Mucosa of gallbladder (tissue), 1 donor: ENCODE measurements at places on chromosomes 6 and 20.
A peak's percentile ranks its signal among the peaks of the same experiment; 100 is the strongest.

DNA sequence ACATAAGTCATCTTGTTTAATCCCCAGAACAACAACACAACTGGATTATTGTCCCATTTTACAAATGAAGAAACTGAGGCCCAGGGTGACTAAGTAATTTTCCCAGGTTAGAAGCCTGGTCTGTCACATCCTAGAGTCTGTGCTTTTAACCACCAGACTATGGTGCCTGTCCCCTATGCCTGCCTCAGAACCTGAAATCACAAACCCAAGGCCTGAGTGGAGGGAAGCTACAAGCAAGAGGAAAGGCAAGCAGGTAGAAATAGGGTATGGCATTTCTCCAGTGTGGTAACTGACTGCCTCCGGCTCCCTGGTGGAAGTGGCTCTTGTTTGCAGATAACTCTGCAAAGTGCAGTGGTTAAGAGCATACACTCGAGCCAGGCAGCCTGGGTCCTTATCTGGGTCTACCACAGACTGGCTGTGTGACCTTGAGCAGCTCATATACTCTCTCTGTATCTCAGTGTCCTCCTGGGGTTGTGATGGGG lies 2.5 kb downstream of the TMEM63B start:
- no peak for DNase-seq

- DNase-seq = no peak
These were observed 346 bp upstream of the SLC44A4 start for GRCh38 chr6:31879143-31879542.

GRCh38 chr20:9409352-9409751 lies 105.0 kb upstream of the LAMP5 start:
- no peak for DNase-seq

DNA sequence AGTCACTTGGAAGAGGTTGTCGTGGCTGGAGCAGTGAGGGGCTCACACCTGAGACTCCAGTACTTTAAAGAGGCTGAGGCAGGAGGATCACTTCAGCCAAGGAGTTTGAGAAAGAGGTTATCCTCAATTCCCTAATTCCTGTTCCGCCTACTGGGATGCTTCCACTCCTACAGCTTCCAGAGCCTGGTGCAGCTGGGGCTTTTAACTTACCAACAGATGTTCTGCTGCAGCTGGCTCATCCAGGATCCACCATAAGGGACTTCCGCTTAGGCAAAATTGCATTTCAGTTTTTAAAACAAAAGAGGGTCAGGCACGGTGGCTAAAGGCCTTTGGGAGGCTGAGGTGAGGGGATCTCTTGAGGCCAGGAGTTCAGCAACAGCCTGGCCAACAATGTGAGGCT lies 59.1 kb upstream of the CDYL start:
- DNase-seq = no peak

- DNase-seq = no peak
These were observed 105.9 kb upstream of the MAP7 start for GRCh38 chr6:136656121-136656520.

DNA sequence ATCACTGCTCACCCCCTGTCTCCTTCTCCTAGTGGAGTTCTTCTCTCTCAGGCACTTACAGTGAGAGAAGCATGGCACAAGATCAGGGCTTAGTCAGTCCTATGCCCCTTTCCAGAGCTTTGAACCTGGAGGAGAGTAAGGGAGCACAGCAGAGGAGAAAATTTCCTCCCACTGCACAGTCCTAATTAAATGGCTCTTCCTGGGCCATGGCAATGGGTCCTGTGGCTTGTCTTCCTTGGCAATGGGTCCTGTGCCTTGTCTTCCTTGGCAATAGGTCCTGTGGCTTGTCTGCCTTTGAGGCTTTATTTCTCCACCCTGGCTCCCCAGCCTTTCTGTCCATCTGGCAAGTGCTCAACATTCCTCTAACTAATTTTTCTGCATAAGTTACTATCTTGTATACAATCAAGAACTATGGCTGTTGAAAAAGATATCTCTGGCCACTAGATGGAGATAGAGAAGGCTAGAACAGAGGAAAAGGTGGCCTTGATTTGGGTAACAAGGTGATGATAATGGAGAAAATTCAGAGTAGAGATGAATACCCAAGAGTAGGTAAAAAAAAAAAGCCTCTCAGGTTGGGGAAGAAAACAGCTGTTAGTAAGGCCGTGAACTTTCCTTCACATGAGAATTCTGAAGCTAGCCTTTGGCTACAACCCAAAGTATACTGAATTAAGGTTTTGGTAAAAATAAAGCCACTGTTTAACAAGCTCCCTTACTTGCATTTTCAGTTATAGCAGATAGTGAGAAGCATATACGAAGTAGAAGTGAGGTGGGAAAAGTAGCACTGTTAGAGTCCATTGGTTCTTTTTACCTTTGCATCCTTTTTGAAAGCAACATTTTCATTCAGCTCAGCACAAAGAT lies 504.9 kb downstream of the DOK5 start:
- no peak for DNase-seq

DNA sequence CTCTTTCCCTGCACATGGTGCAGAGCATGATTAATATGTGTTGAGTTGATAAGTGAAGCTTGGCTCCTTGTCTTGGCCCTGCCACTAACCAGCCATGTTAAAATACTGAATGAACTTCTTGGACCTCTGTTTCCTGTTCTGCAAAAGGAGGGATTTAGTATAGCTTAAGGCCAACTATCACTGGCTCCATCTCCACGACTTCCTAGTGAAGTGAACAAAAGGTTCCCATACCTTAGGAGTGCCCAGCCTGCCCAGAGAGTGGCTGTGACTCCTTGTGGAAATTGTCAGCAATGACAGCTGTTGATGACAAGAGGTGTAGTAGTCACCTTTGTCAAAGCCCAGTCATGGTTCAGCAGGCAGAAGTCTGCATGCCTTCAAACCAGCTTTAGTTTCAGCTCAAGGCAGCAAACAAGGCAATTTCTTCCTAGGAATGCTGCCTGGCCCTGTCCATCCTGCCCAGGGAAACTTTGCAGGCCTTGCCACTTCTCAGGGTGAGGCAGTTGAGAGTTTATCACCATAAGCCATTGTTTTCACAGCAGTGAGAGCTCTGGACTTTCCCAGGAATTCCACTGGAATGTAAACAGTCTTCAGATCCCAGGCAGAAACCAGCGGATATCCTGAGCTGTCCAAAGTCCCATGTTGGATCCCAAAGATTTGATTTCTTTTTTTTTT lies 169.7 kb upstream of the TNFAIP3 start:
- peak; percentile 57 for DNase-seq

DNA sequence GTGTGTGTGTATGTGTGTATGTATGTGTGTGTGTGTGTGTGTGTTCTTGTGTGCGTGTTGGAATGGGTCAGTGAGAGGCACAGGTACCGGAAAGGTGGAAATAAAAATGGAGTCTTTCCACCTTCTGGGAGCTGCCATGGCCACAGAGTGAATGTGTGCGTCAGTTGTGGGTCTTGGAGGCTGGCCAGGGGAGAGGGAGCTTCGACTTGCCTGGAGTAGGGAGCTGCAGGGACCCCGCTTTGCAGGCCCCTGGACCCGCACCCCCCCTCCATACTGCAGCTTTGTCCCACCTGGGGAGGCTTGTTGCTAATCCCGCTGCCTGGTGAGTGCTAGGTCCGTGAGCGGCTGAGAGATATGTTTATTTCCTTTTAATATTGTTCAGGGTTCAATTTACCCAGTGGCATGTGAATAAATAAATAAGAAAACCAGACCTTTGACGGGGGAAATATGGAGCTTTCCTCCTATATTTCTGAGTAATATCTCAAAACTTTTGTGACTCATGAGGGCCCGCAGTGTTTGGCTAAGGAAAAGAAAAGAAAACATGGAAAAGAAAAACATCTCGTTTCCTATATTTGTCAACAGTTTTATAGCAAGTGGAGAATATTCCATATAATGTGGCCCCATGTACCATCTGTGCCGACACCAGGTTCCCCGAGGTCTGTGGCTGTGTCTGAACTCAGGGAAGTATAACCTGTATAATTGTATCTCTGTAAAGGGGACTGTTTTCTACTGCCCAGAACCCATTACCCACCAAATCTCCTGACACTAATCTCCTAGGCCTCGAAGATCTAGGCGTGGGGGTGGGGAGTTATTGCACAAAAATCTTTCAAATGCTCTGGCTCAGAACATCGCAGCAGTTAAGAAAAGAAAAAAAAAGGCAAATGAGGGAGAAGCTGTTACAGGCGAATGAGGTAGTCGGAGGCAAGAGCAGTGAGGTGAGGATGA lies 24.6 kb upstream of the CCDC167 start:
- no peak for DNase-seq

GRCh38 chr6:155883741-155884140 lies 428.1 kb upstream of the NOX3 start:
- no peak for DNase-seq

- peak; percentile 39 for DNase-seq
These were observed 8.1 kb upstream of the DDR1 start for GRCh38 chr6:30876039-30876730.

DNA sequence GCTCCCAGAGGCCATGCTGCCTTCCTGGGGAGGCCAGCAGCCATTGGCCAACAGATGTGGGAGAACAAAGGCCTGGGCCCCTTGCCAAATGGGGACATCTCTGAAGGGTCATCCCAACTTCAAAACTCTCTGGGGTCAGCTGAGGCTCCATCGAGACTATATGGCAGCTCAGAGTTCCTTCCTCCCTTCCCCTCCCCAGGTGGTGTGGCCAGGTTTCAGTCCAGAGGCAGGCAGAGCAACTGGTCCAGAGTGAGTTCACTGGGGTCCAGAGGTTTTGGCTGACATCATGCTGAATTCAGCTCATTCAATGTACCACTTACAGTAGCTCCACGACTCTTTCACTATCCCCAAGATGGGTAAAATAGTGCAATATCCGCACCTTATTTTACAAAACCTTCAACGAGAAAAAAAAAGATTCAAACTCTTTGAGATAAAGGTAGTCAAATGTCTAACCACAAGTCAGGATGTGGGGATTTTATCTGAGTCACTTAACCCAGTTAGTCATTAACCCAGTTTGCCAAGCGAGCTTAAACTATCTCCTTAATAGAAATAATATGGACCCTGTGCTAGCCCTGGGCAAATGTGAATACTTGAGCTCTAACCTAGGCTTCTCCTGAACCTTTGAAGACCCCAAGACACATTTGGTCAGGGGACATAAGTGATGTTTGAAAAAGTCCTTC lies 108.4 kb upstream of the PLEKHG1 start:
- no peak for DNase-seq

GRCh38 chr6:37559501-37559900 lies 59.8 kb upstream of the CCDC167 start:
- DNase-seq = no peak

DNA sequence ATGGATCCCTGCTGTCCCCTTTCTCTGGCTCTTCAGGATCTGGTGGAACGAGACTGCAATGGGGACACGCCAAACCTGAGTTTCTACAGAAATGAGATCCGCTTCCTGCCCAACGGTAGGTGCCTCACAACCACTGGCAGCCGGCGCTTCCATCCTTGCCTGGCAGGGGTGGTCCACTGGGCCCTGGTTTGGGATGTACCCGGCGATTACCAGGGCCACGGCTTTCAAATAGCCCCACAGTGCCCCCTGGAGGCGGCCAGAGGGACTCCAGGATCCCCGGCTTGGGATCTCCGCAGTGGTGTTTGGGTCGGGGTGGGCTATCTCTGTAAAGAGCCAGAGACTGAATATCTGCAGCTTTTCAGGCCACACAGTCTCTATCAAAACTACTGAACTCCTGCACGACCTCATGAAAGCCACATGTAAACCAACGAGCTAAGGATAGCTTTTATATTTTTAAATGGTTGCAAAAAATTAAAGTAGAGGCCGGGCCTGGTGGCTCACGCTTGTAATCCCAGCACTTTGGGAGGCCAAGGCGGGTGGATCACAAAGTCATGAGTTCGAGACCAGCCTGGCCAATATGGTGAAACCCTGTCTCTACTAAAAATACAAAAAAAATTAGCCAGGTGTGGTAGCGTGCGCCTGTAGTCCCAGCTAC lies 3.7 kb downstream of the OGFR start:
- DNase-seq = peak; percentile 61

DNA sequence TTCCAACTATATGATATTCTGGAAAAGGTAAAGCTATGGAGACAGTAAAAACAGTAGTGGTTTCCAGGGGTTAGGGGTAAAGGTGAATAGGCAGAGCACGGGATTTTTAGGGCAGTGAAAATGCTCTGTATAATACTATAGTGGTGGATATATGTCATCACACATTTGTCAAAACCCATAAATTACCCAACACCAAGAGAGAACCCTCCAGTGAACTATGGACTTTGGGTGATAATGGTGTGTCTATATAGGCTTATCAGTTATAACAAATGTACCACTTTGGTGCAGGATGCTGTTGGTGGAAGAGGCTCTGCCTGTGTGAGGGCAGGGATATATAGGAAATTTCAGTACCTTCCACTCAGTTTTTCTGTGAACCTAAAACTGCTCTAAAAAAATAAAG lies 149.9 kb downstream of the GPX5 start:
- no peak for DNase-seq

GRCh38 chr20:24236201-24236600 lies 233.2 kb upstream of the SYNDIG1 start:
- no peak for DNase-seq

DNA sequence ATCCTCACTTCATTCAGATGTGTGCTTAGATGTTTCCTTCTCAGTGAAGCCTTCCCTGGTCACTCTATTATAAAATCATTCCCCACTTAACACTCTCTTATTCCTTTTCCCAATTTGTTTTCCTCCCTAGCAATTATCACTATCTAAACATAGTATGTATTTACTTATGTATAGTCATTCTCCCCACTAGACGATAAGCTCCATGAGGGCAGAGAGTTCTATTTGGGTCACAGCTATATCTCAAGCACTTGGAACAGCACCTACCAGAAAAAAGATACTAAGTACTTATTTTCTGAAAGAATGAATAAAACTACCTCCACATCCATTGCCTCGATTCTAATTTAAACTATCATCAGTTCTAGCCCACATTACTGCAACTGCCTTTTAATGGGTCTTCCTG lies 36.5 kb downstream of the USP49 start:
- no peak for DNase-seq

DNA sequence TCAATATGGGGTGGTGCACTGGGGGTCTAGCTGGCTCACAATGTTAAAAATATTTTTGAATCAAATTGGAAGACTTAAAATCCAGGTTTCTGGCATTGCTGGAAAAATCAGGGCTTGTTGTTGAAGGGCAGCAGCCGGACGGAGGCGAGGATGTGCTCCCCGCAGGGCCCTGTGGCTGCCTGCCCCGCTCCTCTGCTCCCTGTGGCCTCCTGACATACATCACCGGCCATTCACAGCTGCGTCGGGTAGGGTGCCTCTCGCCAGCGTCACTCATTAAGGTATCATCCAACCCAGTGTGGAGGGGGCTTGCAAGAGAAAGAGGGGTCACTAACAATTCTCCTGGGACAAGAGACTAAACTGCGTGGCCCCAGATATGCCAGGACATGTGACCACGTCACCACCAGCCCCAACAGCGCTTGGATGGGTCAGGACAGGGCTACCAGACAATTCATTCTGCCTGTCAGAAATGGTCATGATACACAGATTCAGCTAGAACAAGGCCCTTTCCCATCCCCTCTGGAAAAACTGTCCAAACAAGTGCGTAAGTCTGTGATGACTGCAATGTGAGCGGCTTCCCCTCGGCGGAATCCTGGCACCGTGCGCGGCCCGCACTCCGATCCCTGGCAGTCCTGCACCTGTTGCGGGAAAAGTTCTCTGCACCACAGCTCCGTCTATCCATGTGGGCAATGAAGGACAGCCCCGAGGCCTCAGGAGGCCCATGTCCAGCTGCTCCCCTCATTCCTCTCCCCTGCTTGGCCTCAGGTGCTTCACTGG lies 12.0 kb downstream of the GATA5 start:
- DNase-seq = no peak

GRCh38 chr6:94088870-94089269 lies 669.5 kb upstream of the EPHA7 start:
- DNase-seq = no peak

GRCh38 chr6:105593805-105594671 lies 191.2 kb upstream of the PREP start:
- DNase-seq = no peak

GRCh38 chr20:38178065-38178491 lies 13.0 kb upstream of the TGM2 start:
- no peak for DNase-seq
